ENCODE measurements at places on chromosomes 2 and 18.

GRCh38 chr2:223846515-223846914 lies 9.1 kb upstream of the AP1S3 start:
- DNase-seq = no peak

- DNase-seq = no peak
Observed at GRCh38 chr2:128320192-128320905, 1.7 kb upstream of the HS6ST1 start.

DNA sequence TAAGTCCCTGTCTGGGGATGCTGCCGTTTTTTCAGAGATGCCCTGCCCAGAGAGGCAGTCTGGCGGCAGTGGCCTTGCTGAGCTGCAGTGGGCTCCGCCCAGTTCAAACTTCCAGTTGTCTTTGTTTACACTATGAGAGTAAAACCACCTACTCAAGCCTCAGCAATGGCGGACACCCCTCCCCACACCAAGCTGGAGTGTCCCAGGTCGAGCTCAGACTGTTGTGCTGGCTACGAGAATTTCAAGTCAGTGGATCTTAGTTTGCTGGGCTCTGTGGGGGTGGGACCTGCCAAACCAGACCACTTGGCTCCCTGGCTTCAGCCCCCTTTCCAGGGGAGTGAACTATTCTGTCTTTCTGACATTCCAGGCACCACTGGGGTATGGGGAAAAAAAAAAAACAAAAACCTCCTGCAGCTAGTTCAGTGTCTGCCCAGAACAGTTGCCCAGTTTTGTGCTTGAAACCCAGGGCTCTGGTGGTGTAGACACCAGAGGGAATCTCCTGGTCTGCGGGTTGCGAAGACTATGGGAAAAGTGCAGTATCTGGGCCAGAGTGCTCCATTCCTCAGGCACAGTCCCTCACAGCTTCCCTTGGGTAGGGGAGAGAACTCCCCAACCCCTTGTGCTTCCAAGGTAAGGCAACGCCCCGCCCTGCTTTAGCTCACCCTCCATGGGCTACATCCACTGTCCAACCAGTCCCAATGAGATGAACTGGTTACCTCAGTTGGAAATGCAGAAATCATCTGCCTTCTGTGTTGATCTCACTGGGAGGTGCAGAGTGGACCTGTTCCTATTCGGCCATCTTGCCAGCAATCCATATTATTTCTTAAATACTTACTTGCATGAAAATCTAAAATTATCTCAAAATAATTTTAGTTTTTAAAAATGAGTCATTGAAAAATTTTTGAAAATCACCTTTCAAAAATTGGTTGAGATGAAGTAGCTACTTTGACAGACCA lies 338.0 kb downstream of the OSR1 start:
- DNase-seq = no peak

DNA sequence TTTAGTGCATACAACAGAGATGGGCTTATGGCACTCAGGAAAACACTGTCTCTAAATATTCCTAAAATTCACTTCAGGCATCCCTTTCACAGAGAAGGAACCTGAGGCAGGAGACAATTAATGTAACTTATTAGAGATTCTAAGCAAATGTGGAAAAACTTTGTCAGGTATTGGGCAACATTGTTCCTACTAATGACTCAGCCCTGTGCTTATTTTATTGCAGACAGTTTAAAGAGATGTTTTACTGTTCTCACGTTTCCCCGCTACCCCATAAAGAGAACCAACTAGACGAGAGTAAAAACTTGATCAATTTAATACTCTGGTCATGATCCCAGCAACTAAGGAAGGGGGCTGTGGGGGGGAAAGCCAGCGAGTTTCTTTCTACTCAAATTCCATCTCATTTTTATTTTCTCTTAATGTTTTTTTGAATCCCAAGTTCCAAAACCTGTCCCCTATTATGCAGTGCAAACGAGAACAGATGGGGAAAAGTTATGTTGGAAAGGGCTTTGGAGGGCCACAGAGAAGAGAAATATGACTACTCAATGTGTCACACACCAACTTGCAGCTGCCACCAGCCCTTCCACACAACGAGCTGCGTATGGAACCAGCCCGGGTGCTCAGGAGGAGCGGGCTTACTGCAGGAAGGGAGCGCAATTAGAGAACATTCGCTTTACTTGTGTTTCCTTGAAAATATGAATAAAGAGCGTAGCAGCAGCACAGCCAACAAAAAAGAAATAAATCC lies 18.7 kb upstream of the ACVR1 start:
- no peak for DNase-seq

DNA sequence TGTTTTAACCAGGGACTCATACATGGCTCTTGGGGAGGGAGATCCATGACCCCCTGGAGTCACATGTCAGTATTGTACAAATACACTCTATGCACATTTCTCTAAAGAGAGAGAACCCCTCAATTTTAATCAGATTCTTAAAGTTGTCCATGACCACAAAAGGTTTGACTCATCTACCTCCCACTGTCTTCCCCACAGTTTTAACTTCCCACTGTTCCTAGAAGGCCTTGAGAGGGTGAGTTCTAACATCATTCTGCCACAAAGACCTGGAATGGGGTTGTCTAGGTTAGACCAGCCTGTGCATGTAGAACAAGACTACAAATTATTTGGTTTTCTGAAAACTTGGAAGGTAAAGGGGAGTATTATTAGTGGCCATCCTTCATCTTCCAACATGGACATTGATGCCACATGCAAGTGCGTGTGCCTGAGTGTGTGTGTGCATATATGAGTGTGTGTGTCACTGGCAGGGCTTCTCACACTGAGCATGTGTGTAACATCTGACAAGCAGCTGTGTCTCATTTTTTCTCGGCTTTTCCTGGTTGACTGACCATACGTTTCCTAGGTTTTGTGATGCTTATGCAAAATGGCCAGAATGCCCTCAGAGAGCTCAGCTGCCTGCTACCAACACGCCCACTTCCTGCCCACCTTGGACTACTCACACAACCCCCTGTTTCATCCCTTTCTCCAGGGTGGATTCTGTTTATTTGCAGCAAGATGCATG lies 94.6 kb upstream of the LGALSL start:
- no peak for DNase-seq

GRCh38 chr2:10047616-10048500 lies 4.5 kb downstream of the KLF11 start:
- DNase-seq = no peak

- DNase-seq = no peak
Observed at GRCh38 chr2:120434492-120435308, 88.8 kb downstream of the INHBB start.

- no peak for DNase-seq
Observed at GRCh38 chr2:169077674-169078240, 8.4 kb downstream of the DHRS9 start.

DNA sequence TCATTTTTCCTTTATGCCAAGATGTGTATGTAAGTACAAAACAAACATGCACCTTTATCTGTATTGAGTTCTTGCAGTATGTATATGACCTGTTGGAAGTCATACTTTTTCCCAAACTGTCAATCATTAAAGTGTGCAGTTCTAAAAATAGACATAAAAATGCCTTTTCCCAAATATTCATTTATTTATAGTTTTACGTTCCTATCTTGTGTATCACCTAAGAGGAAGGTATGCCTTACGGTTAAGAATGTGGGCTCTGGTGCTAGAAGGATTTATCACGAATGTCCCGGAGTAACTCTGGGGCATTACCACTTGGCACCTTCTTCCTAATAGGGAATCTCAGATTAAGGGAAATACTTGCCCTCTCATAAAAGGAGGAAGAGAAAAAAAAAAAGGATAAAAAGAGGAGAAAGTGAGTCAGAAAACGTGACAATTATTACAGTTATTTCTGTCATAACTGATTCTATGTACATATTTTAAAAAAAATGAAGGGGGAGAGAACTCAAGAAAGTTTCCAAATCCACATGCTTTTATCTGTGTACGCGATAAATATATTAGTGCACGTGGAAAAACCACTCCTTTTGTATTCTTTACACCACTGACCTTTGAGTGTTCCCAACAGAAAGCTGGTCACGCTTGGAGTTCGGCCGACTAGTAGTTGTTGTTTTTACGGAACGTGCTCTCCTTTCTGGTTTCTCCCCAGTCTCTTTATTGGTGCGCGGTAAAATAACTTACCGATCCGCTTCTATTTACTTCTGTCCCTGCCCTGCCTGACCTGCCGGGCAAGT lies 721 bp downstream of the MCEE start:
- DNase-seq = no peak

DNA sequence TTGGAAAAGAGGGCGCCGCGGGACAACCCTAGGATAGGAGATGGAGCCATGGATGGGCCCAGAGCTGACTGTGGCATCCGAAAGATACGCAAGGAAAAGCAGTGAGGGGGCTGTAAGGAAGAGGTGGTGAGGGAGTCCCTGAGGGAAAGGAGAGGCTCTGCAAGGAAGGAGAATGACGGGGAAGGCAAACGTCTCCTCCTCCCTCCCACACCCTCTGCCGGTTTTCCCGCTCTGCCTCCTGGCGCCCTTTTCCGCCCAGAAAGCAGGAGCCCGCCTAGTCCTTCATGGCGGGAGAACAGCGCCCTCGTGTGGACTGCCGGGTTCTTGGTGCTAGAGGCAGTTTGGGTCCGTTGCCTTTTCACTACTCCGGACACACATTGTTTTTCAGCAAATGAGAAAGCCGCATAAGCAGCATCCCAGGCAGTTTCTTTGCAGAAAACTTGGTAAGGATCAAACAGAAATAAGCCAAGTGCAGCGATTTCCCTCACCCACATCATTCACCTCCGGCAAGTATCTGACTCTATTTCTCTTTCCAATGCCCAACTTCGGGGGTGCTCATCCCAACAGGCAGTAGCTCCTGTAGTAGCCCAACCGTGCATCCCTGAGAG lies 200.4 kb downstream of the INO80D start:
- DNase-seq = peak; percentile 66

- no peak for DNase-seq
Observed at GRCh38 chr18:57807336-57808117, 4.4 kb upstream of the ATP8B1 start.

GRCh38 chr2:137775529-137775928 lies 188.7 kb upstream of the HNMT start:
- no peak for DNase-seq

DNA sequence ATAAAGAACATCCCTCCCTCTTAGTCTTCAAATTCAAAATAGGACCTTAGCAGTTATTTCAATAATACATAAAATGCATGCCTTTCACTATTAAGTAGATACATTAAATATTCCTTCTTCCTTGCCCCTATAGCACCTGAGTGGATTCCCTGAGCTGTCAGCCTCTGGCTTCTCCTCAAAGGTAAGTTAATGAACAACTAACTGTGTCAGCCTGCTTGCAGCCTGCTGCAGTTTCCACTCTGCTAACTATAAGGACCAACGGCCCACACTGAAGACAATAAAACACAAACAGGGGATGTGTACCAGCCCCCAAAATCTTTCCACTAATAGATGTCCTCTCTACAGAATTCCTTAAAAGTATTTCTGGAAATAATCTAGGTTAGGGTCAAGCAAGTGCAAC lies 5.0 kb downstream of the KCTD1 start:
- no peak for DNase-seq

- peak; percentile 45 for DNase-seq
Observed at GRCh38 chr2:95165030-95165370, 609 bp upstream of the ZNF2 start.

- DNase-seq = no peak
Observed at GRCh38 chr2:10500601-10501361, 52.7 kb upstream of the ODC1 start.

DNA sequence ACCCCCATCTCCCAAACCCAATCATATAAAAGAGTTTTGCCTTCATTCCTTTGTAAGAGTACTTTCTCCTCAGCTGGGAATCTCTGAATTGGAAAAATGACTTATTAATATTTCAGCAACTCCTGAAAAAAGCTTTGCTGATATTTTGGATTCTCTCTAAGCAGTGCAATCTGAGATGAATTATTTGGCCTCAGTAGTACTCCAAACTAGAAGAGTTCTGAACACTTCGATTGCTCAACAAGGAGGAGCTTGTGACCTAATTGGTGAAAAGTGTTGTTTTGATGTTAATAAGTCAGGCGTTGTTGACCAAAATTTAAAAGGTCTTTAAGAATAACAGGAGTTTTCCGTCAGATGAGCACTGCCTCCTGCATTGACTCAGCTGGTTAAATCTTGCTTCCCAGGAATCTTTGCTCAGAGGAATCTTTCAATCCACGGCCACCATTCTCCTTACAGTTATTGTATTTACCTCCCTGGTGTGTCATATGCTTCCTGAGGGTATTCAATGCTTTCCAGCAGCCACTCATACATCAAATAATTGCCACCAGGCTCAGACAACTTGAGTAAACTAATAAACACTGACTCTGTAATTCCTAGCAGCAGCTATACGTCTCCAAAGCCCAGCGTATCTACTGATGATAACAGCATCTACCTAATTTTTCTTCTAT lies 24.5 kb upstream of the LIPG start:
- no peak for DNase-seq

DNA sequence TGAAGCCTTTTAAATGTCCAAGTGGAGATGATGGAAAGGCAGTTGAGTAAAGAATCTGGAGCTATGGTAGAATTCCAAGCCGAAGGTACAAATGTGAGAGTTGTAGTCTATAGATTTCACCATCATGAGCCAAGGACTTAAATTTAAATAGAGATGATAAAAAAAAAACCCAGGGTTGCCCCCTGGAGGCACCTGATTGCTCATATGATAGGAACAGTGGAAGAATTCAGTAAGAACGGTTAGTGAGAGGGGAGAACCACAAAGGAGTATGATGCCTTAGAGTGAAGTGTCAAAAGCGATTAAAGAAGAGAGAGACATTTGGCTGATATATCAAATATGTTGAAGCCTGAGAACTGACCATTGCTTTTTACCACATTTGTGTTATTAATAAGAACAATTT lies 11.9 kb downstream of the NYAP2 start:
- DNase-seq = no peak

DNA sequence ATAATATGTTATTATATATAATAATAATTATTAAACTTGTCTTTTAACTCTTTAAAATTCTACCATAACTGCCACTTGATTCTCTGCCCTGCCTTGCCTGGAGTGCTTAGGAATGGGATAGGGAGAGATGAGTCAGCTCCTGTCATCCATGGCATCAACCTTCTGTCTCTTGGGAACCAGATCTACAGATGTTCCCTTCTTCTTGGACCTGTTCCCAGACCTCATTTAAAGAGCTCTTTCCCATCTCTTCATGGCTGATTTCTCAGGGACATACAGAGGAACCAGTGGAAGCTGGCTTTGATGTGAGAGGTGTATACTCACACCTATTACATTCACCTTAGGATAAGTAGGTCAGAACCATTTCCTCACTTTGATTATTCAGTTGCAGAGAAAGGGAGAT lies 155.3 kb upstream of the MYO3B start:
- no peak for DNase-seq

DNA sequence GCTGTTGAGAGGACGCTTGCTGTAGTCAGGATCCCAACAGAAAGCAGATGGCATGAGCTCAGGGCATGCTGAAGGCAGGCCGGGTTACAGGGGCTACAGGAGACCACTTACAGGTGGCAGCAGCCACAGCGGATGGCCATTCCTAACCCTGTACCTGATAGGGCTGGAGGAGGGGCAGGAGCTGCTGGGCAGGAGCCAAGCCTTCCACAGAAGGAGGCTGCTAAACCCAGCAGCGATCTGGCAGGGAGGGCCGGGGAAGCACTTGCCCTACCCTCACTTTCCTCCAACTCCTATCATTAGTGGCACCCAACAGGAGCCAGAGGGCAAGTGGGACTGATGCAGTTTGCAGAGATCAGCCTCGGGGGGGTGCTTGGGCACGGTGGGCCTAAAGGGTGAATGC lies 2.0 kb downstream of the ASB18 start:
- no peak for DNase-seq

- peak; percentile 30 for DNase-seq
Observed at GRCh38 chr2:111119822-111120252, 877 bp upstream of the BCL2L11 start.
